Activated CD4-positive, alpha-beta memory T cell treated with anti-CD3 and anti-CD28 coated beads, Interleukin-2, amount 10 ng/mL, durations not matched to agents 7 days and 5 days (primary cell): ENCODE measurements at places on chromosomes 6 and 20.

DNA sequence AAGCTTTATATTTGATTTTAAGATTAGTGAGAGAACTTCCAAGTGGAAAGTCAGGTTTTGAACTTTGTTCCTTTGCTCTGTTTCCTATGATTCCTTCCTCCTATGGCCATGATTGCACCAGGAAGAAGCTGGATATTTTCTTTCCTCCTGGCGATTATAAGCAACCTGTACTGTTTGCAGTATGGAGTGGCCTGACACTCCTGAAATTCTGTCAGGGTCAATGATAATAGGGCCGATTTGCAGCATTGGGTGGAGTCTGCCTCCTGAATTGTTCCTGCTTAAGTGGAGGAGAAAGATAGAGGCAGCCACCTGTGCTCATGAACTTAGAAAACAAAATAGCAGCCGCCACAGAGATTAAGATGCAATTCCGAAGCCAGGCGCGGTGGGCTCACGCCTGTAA lies 9.8 kb upstream of the FAM217A start:
- no peak for DNase-seq
- H3K36me3 ChIP-seq, result no peaks in the 10 kb centered on the region

- no peak overlapping the region for H3K27ac ChIP-seq
- H3K4me3 ChIP-seq, result no peak overlapping the region
- H3K36me3 ChIP-seq, result no peaks in the 10 kb centered on the region
- H3K27me3 ChIP-seq, result no peaks in the 10 kb centered on the region
Measured at GRCh38 chr20:9635750-9636149, 121.4 kb downstream of the LAMP5 start.

DNA sequence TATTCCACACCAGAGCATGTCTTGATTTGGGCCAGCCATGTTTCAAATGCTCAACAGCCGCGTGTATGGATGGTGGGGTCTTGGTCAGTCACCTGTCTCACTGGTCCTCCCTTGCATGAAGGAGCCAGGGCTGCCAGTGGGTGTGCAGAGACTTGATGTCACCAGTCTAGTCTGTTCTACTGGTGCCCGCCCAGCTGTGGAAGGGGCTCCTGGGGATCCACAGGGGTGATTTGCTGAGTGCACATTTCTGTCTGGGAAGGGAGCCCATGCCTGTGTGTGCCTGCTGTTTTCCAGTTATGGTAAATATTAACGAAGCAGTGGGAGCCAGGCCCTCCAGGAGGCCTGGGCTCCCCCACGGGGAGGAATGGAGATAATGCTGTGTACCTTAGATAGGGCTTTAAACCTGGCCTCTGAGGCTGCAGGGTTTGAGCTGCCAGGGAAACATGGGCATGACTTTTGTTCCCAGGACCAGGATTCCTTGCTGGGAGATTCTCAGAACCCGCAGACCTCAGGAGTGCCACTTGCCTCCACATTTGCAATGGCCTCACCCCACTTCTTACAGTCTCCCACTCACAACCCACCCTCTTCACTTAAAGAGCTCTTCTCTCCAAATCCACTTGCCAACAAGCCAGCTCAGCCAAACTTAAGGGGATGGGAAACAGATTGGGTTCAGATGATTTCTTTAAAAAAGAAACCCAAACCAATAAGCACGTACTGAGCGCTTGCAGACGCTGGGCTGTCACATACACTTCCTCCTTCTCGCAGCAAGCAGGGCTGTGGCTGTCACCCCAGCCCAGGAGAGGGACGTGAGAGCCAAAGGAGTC lies 54.1 kb downstream of the VEGFA start:
- H3K4me3 ChIP-seq, result no peak overlapping the region
- no peak overlapping the region for H3K27ac ChIP-seq
- H3K27me3 ChIP-seq, result peaks cover 24% of the 10 kb centered on the region
- DNase-seq, result no peak
- H3K4me1 ChIP-seq, result no peaks in the 10 kb centered on the region

- no peaks in the 10 kb centered on the region for H3K27me3 ChIP-seq
- no peak overlapping the region for H3K4me3 ChIP-seq
- no peak overlapping the region for H3K27ac ChIP-seq
- DNase-seq, result no peak
Measured at GRCh38 chr6:7431674-7432390, 42.2 kb downstream of the RIOK1 start.

DNA sequence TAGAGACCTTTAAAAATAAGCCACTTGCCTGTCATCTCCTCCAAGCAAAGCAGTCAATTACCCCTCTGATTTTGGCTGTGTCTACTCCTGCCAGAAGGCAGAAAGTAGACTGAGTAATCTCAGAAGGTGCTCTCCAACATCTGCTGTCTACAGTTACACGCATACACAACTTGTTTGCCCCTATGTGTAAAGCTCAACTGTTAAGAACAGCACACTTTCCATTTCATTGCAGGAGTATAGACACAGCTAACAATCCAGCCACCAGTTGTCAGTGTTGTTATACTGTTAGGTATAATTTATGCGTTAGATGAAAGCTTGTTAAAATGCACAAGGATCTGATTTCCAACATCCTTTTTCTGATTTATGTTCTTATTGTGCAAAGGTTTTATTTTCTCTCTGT lies 88.2 kb downstream of the SAMD3 start:
- H3K4me3 ChIP-seq, result peak overlapping the region; percentile 14
- H3K27ac ChIP-seq, result peak overlapping the region; percentile 63
- peaks cover 64% of the 10 kb centered on the region for H3K36me3 ChIP-seq
- peaks cover 87% of the 10 kb centered on the region for H3K4me1 ChIP-seq
- no peaks in the 10 kb centered on the region for H3K27me3 ChIP-seq

DNA sequence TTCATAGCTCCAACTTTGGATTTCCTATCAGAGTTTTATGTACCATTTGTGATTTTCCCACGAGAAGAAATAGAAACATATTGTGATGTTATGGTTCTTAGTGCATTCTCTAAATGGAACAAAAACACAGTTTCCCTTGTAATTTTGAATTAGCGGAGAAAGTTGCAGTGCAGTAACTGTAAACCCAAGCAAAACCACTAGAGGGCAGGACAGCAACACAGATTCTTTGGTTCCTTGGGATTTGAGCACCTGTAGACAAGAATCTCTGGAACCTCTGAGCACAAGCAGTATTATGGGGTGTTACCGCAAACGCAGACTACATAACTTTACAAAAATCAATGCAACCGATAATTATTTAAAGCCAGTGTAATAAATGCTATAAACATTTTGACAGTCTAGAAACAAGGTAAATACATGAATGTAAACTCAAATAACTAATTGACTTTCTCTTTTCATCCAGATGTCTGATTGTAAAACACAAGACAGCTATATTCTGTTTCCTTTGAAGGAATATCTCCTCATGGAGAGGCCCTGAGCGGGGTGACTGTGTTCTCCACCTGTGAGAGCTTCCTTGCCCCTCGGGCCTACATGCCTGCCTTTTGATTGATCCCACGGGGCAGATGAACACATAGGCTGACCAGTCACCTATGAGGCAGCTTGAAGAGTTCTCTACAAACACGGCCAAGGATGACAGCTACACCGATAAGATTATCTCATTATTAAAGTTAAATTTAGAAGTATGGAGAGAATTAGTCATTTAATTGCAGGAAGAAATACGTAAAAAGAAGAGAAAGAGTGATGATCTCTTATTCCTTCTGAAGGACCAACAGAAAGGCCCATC lies 67.5 kb upstream of the COL21A1 start:
- no peak overlapping the region for H3K4me3 ChIP-seq
- no peaks in the 10 kb centered on the region for H3K27me3 ChIP-seq
- DNase-seq, result no peak
- H3K36me3 ChIP-seq, result no peaks in the 10 kb centered on the region

DNA sequence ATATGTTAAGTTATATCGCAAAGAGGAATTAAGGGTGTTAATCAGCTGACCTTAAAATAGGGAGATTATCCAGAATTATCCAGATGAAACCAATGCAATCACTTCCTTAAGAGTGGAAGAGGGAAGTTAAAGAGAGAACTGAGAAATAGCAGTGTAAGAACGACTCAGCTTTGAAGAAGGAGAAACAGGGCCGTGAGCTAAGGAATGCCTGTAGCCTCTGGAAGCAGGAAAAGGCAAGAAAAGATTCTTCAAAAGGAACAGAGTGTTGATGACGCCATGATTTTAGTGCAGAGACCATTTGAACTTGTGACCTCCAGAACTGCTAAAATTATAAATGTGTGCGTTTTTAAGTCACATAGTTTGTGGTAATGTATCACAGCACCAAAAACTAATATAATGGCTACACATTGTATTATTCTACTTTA lies 32.7 kb downstream of the ILRUN start:
- peak overlapping the region; percentile 91 for H3K27ac ChIP-seq
- peaks cover 62% of the 10 kb centered on the region for H3K4me1 ChIP-seq
- H3K36me3 ChIP-seq, result peaks cover 43% of the 10 kb centered on the region
- no peak for DNase-seq

DNA sequence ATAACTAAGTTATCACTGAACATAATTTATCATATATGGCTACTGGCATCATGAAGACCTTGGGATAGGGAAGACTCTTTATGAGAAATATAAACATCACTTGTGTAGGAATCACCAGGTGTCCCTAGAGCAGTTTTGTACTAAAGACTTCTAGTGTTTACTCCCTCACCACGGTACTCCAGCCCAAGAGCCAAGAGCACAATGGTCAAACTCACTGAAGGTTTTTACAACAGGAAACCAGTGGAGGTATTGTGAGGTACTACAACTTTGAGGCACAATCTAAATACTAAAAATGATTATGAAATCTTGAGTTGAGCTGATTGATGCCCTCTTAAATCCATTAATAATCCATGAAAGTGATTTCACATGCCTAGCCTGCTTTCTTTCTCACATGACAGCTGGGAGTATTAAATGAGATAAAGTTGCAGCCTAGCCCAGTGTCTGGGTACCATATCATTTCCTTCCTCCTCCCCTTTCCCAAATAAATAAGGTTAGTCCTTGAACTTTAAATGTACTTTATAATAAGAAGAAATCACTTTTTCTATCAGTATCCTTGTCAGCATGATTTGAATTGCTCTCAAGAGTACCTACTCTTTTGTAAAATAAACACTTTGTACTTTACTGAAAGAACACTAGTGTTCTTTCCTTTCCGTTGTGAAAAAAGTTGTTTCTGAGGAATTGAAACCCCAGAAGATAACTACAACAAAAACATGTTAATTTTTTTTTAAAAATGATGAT lies 26.5 kb downstream of the GLO1 start:
- H3K4me3 ChIP-seq, result no peak overlapping the region
- no peak overlapping the region for H3K27ac ChIP-seq
- DNase-seq, result no peak
- H3K36me3 ChIP-seq, result peaks cover 60% of the 10 kb centered on the region
- H3K27me3 ChIP-seq, result no peaks in the 10 kb centered on the region

- H3K27me3 ChIP-seq, result peaks cover 18% of the 10 kb centered on the region
- peaks cover 29% of the 10 kb centered on the region for H3K4me1 ChIP-seq
- no peak for DNase-seq
- peaks cover 19% of the 10 kb centered on the region for H3K36me3 ChIP-seq
Measured at GRCh38 chr20:16707674-16708073, 22.2 kb upstream of the SNRPB2 start.

DNA sequence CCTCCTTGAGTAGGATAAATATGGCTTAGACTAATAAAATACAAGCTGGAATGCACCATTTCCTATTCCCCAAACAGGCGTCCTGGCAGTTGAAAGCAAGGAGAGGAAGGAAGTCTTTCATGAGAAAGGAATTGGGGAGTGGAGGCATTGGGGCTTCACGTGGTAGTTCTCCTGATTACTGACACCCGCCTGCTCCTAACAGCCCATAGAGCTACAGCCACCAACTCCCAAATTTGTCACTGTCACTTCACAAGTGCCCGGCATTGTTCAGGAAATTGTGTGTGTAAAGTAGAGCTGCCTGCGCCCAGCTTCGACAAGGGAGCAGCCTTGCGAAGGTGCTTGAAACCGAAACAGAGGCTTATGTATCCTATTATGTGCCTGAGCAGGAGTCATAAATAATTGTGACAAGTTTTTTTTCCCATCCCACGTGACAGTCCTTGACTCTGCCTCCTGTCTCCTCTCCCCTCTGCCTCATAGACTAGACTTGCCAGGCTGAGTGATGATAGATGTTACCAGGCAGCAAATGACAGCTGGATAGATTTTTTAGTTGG lies 301.7 kb upstream of the ZFP64 start:
- H3K27me3 ChIP-seq, result no peaks in the 10 kb centered on the region
- H3K4me3 ChIP-seq, result no peak overlapping the region
- H3K4me1 ChIP-seq, result peaks cover 3% of the 10 kb centered on the region
- H3K36me3 ChIP-seq, result no peaks in the 10 kb centered on the region
- no peak for DNase-seq

- H3K27ac ChIP-seq, result no peak overlapping the region
- H3K4me1 ChIP-seq, result peaks cover 23% of the 10 kb centered on the region
- H3K4me3 ChIP-seq, result no peak overlapping the region
- H3K36me3 ChIP-seq, result peaks cover under 1% of the 10 kb centered on the region
Measured at GRCh38 chr6:34230653-34231371, 5.9 kb upstream of the HMGA1 start.

GRCh38 chr6:84019842-84020211 lies 13.7 kb upstream of the MRAP2 start:
- no peak for DNase-seq
- no peaks in the 10 kb centered on the region for H3K36me3 ChIP-seq
- no peak overlapping the region for H3K27ac ChIP-seq
- no peaks in the 10 kb centered on the region for H3K4me1 ChIP-seq

DNA sequence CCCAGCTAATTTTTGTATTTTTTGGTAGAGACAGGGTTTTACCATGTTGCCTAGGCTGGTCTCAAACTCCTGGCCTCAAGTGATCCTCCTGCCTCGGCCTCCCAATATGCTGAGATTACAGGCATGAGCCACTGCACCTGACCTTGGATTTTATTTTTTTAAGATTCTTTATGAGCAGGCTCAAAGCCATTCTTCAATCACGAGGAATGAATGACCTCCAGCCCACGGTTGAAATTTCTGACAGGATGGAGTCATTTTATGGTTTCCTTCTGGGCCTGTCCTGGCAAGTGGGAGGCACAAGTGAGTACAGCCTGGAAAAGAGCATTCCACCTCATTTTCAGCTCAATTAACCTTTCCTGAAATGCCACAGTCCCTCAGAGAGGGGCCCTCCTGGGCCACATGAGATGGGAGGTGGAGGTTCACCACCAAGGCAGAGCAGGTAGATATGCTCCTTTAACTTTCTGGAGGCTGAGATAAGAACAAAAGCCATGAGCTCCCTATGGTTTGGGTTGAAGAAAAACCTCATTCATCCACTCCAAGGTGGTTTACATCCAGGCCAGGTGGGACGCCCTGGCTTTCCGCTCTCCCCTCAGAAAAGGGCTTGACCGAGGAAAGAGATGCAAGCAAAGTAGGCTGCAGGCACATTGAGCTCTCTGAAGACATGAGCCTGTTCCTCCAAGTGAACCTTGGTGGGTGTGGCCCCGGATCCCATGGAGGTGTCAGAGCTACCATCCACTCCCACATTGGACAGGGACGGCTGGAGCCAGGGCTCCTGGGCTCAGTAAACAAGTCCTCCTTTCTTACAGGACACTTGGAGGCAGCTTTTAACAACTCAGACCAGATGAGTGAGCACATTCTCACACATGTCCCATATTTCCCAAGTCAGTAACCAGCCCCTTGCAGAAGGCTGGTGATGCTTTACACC lies 208.5 kb upstream of the SSTR4 start:
- no peak overlapping the region for H3K27ac ChIP-seq
- H3K4me3 ChIP-seq, result no peak overlapping the region
- H3K27me3 ChIP-seq, result no peaks in the 10 kb centered on the region
- no peaks in the 10 kb centered on the region for H3K4me1 ChIP-seq
